Activated T-cell treated with anti-CD3 and anti-CD28 coated beads, Interleukin-2, amount 50 U/mL, for 72 hours (primary cell): ENCODE measurements at places on chromosomes 5 and 9.

- no peak for DNase-seq
Observed at GRCh38 chr9:13557746-13558145, 278.3 kb upstream of the MPDZ start.

GRCh38 chr5:141477815-141478214, 2.0 kb downstream of the PCDHGC3 start:
- no peak for DNase-seq

- no peak for DNase-seq
Observed at GRCh38 chr9:99607842-99608448, 213.7 kb upstream of the NR4A3 start.

DNA sequence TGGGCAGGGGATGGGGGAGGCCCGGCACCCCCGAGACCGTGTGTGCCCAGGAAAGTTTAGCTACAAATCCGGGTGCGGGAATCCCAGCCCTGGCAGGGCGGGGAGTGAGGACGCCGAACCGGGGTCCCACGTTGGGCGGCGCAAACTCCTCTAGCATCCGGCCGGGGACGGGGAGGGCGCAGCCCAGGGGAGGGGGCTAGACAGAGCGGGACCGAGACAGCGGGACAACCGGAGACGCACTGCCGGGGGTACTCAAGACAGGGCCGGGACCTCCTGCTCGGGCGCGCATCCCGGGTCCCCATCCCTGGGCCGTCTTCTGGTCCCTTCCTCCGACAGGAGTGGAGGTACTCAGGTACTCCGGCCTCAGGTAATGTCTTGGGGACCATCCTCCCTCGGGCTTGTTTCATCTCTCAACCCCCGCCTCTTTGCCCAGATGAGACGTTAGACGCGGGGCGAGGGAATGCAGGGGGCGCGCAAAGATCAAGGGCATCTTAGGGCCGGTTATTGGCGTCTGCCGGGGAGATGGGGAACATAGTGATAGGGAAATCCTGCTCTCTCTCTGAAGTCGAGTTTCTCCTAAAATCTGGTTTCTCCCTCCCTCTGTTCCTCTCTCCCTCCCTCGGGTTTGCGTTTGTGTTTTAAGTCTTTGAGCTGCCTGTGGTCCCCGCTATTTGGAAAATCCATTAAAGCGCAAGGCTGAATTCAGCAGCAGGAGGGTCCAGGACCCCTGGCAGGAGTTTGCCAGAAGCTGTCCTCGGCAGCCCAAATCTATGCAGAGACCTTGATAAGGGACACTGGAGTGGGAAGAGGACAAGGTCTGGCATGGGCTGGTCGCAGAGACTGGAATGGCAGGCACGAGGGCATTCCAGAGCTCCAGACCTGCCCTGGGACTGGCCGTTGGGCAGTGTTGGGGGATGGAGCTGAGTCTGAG, 815 bp downstream of the PDZD2 start:
- DNase-seq: peak; percentile 6

DNA sequence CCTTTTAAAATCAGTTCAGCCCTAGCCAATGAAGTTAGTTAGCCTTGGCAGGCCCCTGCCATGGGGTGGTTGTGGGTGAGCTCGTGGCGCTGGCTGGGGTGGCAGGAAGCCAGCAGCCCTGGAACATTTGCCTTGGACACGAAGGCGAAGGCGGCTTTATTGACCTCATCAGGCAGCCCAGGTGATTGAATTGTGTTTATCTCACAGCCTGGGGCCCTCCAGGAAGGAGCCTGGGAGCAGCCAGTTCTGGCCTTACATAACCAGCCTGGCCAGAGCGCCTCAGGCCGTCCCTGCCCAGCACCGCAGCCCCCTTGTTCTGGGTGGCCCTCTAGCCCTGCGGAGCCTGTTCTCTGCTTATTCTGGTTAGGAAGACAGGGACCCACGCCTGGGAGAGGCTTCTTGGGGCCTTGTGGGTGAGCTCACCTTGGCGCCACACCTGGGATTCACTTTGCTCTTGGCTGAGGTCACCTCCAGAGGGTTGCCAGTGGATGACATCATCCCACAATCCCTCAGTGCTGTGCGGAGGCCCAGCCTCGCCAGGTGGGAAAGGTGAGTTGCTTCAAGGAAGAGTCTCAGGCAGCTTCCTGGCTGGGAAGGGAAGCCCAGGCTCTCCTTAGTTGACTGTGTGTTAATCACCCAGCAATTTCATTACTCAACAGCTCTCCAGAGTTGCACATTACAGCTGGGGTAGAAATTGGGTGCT, 54.4 kb upstream of the RPL26L1 start:
- no peak for DNase-seq

- DNase-seq: no peak
Observed at GRCh38 chr9:126756876-126757415, 47.9 kb upstream of the ZBTB43 start.

DNA sequence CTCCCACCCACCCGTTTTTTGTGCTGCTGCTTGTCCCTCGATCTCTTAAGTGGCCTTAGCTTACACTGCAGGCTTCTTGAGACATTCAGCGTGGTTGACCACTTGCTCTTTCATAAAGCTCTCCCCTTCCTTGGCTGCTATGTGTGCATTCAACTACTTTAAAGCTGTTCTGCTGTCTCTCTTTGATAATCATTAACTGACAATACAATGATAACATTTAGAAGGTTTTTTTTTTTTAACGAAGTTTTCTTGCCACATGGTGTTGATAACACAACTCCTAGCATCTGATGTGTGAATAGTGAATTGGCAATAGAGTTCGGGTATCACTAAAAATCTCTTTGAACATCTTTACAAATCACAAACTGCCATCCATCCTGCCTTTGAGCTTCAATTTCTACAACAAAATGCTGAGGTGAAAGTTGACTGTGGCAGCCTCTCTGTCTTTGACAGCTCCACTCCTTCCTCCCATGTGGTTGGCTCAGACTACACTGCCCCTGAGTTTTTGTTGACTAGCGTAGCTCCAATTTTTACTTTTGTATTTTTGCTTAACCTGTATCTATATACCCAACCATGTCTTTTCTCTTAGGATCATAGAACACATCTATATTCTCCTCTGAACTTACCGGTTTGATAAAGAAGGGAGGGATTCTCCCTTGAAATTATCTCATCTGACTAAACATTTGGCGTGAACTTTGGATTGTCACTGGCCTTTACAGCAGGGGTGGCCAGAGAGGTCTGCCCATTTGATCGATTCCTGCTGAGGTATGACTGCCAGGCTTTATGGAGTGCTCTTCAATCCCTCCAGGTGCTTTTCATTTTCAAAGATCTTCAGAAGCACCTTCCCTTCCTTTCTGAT, 409.4 kb upstream of the CD180 start:
- no peak for DNase-seq

DNA sequence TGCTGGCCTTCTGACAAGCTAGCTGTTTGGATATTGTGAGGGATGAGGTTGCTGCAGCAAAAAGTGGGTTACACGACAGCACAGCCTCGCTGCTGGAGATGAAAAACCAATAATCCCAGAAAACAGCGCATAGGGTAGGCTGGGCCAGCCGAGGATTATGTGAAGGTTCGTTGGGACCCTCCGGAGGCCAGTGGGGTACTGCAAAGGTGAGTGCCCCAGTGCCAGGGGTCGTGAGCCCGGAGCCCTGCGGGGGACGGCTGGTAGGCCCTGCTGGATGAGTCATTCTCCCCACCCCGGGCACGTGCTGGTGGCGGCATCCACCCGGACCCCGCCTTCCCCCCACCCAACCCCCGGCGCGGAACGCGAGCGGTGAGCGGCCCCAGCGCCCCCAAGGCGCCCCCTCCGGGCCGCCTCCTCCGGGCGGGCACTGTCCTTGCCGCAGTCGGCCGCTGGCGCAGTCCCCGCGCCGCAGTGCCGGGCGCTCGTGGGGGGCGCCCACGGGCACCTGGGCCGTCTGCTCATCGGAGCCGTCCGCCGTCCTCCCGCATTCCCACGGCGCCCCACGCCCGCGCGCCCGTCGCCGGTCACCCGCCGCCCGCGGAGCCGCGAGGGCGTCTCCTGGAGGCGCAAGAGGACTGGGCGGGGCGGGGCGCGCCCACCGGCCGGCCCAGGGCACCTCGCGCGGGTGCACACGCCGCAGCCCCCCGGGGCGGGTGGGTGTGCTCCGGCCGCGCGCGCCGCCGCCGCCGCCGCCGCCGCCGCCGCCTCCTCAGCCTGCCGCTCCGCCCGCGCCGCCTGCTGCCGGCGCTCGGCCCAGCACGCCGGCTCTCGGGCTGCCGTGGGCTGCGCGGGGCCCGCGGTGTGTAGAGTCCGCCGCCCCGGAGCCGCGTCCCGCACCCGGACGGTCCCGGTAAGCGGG, at the start of gene PHF24:
TSS of gene PHF24 (plus strand) at position 794 of the 919 bp plus-strand sequence. CDS start 13,014 bp downstream, outside the sequence.
- DNase-seq: peak; percentile 39

DNA sequence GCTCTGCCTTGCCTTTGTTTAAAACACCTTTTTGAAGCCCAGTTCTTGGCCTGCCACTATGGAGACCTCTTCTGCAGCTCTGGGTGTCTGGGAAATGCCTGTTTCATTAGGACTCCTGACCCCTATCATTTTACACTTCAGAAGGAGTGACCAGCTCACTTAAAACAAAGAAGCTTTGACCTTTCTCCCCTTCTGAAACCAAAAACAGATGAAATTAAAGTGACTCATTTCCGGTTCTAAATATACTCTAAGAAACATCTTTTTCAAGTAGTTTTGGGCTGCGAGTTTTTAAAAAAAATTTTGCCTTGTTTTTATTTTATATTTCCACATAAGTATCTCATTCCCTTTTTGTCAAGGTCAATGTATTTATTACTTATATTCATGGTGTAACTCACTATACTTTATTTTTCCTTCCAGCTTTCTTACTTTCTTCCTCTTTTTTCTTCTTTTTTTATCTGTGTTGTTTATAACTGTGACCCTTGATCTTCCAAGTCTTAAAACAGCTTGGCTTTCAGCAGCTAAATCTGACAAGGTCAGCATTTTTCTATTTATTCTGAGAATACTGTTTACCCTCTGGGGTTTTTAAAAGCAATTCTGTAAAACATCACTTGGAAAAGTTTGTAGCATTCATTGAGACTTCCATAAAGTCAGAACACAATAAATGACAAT, 672.9 kb downstream of the NR2F1-AS1 start:
- DNase-seq: no peak

GRCh38 chr9:128203707-128204551, 750 bp downstream of the DNM1 start:
- DNase-seq: no peak

GRCh38 chr5:95440825-95441224, 49.7 kb downstream of the FAM81B start:
- no peak for DNase-seq
